ENCODE measurements at places on chromosomes 2 and 18. TPM values are rescaled to one million over a fixed set of nuclear protein-coding genes. Genes with fewer than 3 reads are reported as not detected.

Gene OR6B2
- polyA plus RNA-seq: not detected

Gene SNORC
- 0.41 TPM for polyA plus RNA-seq

- DNase-seq: no peak
Observed at GRCh38 chr2:10073706-10074105, 6.5 kb downstream of the CYS1 start.

GRCh38 chr2:139155991-139156390 is 375.8 kb upstream of the NXPH2 start:
- no peak for DNase-seq

DNA sequence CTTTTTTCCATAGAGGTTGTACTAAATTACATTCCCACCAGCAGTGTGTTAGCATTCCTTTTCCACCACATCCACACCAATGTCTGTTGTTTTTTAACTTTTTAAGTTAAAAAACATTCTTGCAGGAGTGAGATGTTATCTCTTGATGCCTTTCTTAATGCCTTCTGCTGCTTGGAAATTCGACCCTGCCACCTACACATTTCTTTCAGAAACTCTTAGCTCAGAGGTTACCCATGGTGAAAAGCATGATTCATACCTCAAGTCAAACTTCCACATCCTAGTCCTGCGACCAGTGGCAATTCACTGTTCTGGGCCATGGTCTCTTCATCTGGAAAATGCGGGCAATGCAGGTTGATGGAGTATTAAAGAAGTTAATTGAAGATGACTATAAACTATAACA is 12.7 kb upstream of the HNMT start:
- peak; percentile 52 for DNase-seq

GRCh38 chr2:157838442-157839161 is 37.5 kb downstream of the ACVR1 start:
- peak; percentile 79 for DNase-seq

Gene B4GALT6
- 6.1 TPM for polyA plus RNA-seq

GRCh38 chr2:235390108-235390815 is 103.6 kb upstream of the AGAP1 start:
- DNase-seq: no peak

Gene CCNT2
- 7.7 TPM for polyA plus RNA-seq

Gene SPATA3
- not detected for polyA plus RNA-seq

GRCh38 chr2:130289780-130290179 is 52.9 kb upstream of the IMP4 start:
- peak; percentile 17 for DNase-seq

DNA sequence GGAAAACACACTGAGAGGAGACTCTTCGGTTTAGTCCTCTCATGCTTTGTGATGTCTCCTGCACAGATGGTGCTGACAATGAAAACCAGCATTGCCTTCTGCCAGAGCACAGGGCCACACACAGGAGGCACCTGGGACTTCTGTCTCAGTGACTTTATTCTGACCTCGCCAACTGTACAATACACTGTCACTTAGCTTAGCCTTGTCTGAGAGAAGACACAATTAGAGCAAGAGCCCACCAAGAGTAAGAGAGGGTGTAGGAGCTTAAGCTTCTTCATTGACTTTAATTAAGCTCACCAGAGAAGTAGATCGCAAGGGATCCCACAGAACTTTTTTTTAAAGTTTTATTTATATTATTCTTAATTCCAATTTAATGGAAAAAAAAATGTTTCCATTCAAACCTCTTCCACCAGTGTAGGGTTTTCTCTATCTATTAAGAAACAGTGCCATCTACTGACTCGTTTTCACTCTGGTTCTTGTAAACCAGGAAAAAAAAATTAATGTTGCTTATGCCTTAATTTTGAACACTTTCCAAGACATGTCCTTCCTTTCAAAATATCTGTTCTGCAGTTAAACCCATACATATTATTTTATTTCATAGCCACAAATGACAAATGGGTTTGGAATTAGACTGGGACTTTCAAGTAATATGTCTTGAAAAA is 42.4 kb upstream of the DDX18 start:
- DNase-seq: no peak

Gene PSD4
- 12.8 TPM for polyA plus RNA-seq

Gene C2orf66
- polyA plus RNA-seq: 0.14 TPM

GRCh38 chr2:110873056-110873502 is 140.7 kb downstream of the ACOXL start:
- no peak for DNase-seq

DNA sequence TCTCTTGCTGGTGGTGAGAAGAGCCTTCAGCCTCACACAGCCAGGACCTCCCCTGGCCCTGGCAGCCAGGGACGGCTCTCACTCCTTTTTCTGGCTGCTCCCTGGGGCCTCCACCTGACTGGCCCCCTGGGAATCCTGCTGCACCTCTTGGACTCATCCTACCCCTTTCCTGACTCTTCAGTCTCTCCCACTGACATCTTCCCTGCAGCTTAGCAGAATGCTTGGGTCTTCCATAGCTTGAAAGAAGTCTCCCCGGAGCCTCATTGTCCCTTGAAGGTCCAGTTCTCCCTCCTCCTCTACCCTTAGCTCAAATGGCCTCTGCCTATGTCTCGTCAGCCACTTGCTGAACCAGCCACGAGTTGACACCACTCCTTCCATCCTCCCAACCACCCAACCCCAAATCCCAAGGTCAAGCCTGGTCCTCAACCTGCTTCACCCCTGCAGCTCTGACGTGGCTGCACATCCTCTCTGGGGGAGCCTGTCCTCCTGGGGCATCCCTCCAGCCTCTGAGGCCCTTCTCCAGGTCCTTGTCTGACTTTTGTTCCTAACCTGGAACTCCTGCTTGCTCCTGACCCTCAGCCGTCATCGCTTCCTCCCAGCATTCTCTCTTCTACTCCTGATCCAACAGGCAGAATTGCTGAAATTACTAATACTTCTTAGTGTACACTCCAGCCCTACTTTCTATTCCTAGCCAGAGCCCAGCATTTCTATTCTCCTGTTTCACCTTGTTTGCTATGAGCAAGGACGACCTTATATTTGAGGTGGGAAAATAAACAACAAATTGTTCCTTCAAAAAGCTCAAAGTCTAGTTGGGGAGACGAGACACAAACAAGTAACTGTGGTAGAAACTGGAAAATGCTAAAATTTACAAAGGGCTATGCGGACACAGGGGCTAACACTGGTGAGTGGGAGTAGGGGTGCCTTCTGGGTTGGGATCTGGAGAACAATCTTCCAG is 68.7 kb upstream of the MGAT4A start:
- no peak for DNase-seq

DNA sequence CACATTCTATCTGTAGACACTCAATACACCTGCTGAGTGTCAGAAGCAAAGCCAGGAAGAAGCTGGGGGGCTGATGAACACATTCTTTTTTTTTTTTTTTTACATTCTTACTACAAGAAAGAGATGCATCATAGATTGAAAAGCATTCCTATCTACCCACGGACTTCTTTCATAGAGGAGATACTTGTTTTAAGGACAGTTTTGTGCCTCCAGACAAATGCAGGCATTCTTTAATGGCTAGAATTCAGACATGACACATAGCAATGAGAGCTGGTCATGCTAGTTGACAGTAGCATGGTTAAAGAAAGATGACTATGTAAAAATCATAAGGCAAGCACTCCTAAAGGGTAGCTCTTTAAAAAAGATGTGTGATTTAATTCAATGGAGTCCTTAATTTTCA is 110.2 kb downstream of the EPHA4 start:
- peak; percentile 44 for DNase-seq

DNA sequence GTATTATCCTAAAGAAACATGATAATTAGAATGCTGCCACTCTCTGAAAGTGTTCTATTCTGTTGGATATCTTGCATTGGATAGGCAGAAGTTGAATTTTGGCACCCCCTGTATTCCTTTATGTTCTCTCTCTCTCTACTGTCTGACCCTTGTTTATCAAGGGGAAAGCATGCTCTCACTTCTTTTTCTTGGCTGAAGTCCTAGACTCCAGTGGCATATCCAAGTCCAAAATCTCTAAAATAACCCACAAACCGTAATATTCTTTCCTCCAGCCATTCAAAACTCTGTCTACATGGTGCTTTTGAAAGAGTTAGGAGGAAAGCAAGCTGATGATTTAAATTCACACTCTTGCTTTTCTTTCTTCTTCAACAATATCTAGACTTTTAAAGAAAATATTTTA is 669.7 kb downstream of the TDRD15 start:
- no peak for DNase-seq

GRCh38 chr2:72892506-72893173 is 5.4 kb downstream of the SPR start:
- DNase-seq: peak; percentile 41

- peak; percentile 6 for DNase-seq
Observed at GRCh38 chr2:1854729-1855547, 110.6 kb upstream of the PXDN start.

GRCh38 chr18:68181956-68182355 is 533.0 kb downstream of the TMX3 start:
- DNase-seq: peak; percentile 4

Gene ABCG8
- not detected for polyA plus RNA-seq

DNA sequence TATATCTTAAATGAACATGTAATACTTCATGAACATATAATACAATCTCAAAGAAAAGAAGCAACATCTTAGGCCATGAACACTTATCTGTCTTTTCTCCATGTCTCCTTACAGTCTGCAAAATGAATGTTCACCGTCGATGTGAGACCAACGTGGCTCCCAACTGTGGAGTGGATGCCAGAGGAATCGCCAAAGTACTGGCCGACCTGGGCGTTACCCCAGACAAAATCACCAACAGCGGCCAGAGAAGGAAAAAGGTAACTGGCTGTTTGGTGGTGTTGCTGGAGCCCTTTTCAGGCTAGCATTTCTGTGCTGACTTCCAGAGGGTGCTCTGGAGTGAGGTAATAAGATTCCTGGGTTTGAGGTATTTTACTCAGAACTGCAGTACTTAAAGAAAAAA is 295.9 kb upstream of the EPAS1 start:
- DNase-seq: no peak

DNA sequence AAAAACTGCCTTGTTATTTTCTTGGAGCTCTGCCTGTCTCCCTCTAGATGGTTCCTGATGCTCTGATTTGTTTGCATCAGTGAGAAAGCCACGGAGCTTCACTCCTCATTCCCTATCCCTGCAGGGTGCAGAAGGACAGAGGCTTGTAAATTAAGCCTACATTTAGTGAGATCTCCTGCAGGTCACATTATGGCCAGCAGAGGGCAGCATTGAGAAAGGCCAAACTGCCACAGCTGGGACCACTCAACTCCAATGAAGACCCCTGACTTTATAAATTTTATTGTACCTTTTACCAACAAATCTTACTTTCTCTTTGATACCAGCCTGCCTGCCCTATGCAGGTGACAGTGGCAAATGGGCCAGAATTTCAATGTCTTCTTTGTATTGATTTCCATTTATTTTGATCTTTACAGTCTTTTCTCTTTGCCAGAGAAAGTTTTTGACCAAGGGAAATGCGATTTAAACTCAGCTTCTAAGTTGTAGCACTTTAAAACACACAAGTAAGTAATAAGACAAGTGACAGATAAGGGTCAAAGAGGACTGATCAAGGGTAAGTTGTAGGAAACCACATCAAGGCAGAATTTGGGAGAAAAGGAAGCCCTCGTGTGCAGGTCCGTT is 1029.1 kb upstream of the KLHL29 start:
- no peak for DNase-seq

DNA sequence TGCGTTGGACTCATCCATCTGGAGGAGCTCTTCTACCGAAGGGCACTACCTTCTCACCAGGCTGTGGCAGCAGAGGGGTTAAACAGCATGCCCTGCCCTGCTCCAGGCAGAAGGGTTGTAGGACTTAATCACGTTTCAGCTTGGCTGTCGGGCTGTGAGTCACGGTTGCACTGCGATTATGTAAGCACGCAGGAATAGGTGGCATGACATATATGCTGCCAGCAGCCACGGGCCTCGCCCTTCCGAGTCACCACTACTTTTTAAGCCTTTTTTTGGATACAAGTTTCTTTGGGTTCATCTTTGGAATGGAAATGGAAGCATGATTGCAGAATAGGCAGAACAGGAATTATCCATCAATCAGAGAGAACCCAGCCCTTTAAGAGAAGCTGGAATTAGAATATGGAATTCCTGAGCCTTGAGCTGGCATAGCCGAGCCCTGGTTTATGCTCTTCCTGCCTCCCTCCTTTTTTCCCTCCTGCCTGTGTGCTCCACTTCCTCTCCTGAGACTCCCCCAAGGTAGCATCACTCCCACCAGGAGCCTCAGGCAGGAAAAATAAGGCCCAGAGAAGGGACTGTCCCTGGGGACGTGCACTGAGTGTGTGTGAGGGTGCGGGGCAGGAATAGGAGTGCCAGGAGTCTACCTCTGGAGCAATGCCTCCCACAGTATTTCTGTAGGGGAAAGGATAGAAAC is 86.8 kb downstream of the SEMA4F start:
- peak; percentile 98 for DNase-seq

DNA sequence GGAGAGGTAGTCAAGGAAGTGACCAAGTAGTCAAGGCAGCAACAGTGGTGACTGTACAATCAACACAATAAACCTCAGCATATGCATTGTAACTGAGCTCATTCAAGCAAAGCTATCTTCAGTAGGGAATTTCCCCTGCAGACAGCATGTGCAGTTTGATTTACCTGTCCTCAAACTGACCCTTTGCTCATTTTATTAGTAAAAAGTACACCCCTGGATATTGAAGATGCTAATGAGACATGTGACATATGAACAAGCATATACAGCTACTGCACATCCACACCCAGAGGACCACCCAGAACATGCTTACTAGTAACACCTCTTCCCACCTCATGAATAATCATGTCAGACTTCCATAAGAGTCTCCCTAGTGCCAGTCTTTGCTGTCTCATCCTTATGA is 15.4 kb downstream of the C2orf81 start:
- peak; percentile 88 for DNase-seq

- DNase-seq: peak; percentile 23
Observed at GRCh38 chr18:73980289-73980979, 167.2 kb downstream of the FBXO15 start.

- DNase-seq: peak; percentile 27
Observed at GRCh38 chr2:164538240-164538866, 82.9 kb downstream of the GRB14 start.

DNA sequence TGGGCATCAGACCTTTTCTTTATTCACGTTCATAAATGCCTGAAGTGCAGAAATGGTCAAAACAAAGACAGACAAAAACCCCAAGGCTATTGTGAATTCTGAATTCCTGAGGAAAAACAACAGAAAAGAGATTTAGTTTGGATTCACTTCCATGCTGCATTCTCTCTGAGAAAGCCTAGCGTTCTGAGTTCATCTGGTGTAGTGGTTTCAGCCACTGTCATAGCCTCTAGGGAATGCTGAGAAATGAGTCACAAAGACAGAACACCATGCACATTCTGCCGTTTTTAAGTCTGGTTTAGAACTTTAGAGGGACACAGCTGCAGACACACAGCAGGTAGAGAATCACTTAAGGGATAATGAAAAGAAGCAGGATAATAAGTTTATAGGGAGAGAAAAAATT is 93.8 kb downstream of the LRP1B start:
- DNase-seq: peak; percentile 60

- no peak for DNase-seq
Observed at GRCh38 chr2:234939576-234939975, 12.2 kb upstream of the SH3BP4 start.
